Activated CD4-positive, alpha-beta memory T cell treated with anti-CD3 and anti-CD28 coated beads for 36 hours (primary cell): ENCODE measurements at places on chromosomes 5 and 9.

DNA sequence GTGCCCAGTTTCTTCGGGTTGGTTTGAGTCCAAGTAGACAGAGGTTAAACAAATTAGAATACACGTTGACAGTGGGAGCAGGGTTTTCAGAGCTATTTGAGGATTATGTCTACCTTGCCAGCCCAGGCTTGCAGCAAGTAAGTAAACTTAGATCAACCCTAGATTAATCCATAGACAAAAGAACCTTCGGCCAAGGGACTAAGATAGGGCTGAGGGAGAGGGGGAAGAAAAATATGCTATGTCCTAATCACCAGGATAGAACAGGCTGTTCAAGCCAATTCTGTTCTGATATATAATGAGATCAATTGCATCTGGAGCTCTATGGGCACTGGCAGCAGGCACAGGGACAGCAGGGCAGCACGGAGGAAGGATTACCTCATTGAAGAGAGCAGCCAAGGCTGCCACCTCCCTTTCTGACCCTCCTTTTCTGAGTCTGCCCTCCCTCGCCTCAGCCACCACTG lies 377.7 kb downstream of the PIK3R1 start:
- no peak for DNase-seq

DNA sequence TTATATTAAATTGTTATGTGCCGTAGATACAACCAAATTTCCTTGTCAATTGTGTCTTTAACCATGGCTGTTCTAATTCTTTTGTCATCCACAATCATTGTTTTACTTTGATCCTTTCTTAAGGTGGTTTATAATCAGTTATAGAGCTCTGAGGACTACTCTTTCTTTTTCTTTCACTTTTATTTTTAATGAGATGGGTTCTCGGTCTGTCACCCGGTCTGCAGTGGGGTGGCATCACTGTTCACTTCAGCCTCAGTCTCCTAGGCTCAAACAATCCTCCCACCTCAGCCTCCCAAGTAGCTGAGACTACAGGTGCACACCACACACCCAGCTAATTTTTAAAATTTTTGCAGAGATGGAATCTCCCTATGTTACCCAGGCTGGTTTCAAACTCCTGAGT lies 74.2 kb downstream of the ANXA2R start:
- DNase-seq, result no peak

- DNase-seq, result no peak
Observed at GRCh38 chr5:147432323-147432722, 77.5 kb downstream of the DPYSL3 start.

- DNase-seq, result no peak
Observed at GRCh38 chr5:124444147-124444775, 302.2 kb downstream of the ZNF608 start.

- no peak for DNase-seq
Observed at GRCh38 chr9:106072421-106072820, 378.1 kb downstream of the TMEM38B start.

DNA sequence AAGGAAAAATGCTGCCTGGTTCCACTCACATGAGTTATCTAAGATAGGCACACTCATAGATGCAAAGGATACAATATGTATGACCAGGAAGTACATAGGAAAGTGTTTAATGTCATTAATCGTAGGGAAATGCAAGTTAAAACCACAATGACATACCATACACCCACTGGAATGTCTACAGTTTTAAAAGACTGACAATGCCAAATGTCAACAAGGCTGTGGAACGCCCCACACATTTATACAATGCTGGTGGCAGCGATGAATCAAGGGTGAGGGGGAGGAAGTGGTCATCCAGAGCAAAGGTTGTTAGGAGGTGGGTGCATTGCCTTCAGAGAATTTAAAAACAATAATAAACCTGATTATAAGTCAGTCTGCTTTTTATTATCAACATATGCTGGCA lies 437.8 kb downstream of the ARHGEF28 start:
- no peak for DNase-seq

DNA sequence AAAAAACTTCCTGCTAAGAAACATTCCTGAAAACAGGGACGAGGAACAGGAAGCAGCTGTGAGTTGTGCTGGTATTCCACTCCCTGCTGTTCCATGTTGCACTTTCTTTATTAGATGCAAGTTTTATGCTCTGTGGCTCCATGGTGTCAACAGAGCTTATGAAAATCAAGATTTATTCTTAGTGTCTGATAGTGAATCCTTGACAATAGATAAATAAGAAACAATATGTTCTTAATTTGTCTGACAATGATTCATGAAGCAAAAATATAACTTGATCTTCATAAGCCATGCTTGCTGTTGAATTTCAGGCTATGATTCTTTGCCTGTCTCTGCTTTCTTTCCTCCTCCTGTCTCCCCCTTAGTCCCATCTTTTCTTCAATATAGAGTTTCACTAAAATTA lies 119.6 kb downstream of the DROSHA start:
- no peak for DNase-seq

- no peak for DNase-seq
Observed at GRCh38 chr5:1779782-1780613, 19.6 kb downstream of the MRPL36 start.

- no peak for DNase-seq
Observed at GRCh38 chr9:125932012-125932411, 184.8 kb downstream of the PBX3 start.

- no peak for DNase-seq
Observed at GRCh38 chr5:132020568-132021339, 9.3 kb upstream of the ACSL6 start.

GRCh38 chr5:136622747-136623146 lies 257.4 kb upstream of the TRPC7 start:
- no peak for DNase-seq

DNA sequence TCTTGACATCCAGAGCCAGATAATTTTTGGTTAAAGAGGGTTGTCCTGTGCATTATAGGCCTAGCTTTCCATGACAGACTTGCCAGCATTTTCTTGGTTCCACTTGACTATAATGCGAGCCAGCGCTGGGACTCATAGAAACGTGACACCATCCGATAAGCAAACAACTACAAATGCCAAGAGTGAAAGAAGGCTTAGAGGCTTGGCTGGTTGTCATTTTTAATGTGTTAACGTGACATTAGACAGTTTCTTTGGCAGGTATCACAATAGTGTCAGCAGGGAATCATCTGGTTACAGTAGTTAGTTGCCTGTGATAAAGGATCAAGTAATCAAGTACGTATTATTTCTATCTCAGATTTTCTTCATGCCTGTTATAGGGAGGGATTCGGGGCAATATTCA lies 20.0 kb upstream of the LIFR start:
- no peak for DNase-seq

- no peak for DNase-seq
Observed at GRCh38 chr9:90010793-90011192, 406.0 kb downstream of the GADD45G start.

DNA sequence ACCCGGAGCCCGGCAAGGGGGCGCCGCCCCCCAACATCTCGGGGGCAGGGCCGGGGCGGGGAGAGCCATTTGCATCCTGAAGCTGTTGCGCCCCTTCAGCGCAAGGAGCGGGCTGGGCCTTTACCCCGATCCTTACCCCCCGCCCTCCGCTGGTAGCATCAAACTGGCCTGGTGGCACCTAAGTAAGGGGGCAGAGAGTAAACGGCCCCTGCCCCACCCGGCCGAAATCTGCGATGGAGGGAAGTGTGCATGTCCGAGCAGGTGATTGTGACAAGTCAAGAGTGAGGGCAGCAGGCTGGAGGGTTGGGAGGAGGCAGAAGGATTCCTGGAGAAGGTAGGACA lies 101.2 kb downstream of the ESM1 start:
- DNase-seq, result no peak

DNA sequence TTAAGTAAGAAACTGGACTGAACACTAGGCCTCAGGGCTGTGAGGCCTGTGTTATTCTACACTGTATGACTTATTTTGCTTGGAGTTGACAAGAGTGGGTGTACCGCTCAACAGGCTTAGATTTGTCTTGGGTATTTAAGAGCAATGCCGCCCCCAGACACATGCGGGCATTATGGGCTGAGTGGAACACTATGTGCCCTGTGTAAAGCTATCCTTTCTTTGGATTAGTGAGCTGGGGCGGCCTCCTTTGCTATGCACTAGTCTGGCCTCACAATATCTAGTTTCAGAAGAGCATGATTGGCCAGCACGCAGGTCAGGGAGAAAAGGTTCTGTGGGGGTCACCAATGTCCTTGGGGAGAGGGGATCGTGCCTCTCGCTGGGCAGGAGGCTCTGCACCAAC lies 206.3 kb upstream of the GDNF start:
- no peak for DNase-seq

- DNase-seq, result no peak
Observed at GRCh38 chr5:99061711-99062110, 132.9 kb upstream of the CHD1 start.

GRCh38 chr5:146797658-146798057 lies 80.9 kb downstream of the PPP2R2B start:
- no peak for DNase-seq

GRCh38 chr9:77453825-77454647 lies 194.1 kb downstream of the GNA14 start:
- no peak for DNase-seq

DNA sequence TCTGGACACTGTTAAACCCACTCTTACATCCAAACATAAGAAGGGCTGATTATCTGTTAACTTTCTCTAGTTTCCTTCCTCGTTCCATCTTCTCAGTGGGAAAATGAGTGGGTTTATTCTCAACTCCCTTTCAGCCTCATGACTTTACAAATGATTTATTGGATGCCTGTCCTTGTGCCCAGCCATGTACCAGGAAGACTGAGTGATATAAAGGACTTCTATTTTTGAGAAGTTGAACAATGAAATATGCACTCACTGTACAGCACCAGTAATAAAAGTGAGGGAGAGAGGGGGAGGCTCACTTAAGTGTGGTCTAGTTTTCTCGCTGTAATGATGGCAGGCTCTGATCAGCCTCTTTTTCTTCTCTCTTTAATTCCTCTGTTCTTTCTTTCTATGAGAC lies 277.6 kb downstream of the SMARCA2 start:
- no peak for DNase-seq

- DNase-seq, result no peak
Observed at GRCh38 chr9:121997791-121998190, 95.3 kb downstream of the TTLL11 start.

GRCh38 chr5:36949593-36949992 lies 73.0 kb downstream of the NIPBL start:
- DNase-seq, result no peak

DNA sequence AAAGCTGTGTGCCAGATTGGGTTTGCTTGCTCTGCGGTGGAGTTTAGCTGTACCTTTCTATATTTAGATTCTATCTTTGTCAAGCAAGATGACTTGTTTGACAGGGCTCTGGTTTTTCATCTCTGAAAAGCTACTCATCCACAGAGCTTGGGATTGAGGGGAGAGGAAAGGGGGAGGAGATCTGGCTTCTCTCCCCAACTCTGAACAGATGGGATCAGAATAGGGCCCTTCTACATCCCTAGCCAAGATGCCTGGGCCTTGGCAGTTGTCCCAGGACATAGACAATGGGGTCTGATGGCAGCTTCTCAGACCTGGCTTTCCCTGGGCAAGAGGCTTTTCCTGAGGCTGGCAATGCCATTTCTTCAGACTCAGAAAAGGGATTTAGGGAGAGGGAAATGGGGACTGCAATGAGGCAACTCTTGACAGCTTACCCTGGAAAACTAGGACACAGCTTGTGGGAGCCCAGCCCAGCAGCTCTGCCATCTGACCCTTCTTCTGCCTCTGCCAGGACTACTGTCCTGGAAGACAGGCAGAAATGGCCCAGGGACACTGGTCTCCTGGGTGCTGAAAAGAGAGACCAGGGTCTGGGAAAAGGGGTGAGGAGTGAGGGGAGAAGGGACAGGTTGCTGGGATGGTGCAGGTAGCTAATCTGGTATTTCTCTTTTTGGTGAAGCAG lies 50.2 kb upstream of the ASTN2 start:
- DNase-seq, result no peak

- DNase-seq, result no peak
Observed at GRCh38 chr5:168136340-168136739, 155.1 kb upstream of the WWC1 start.
